NCI-H345 (cell line): ENCODE measurements at places on chromosomes 6 and 20.

GRCh38 chr6:20182926-20183521 is 29.2 kb downstream of the MBOAT1 start:
- peak; percentile 78 for DNase-seq

DNA sequence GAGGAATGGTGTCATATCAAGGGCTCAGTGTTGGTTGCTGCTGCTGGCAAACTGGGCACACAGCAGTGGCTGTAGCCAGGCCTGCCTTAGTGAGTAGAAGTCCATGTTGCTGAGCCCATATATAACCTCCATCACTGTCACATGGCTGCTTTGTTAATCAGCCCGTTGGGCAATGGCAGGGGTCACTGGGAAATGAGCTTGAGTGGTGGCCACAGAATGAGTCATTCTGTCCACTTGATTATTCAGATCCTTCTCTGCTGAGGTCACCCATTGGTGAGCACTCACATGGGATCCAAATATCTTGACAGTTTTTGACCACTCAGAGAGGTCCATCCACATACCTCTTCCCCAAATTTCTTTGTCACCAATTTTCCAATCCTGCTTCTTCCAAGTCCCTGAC is 898.9 kb upstream of the EYS start:
- DNase-seq: no peak

- DNase-seq: peak; percentile 74
Measured at GRCh38 chr6:91683240-91683639, 1096.4 kb upstream of the MAP3K7 start.

DNA sequence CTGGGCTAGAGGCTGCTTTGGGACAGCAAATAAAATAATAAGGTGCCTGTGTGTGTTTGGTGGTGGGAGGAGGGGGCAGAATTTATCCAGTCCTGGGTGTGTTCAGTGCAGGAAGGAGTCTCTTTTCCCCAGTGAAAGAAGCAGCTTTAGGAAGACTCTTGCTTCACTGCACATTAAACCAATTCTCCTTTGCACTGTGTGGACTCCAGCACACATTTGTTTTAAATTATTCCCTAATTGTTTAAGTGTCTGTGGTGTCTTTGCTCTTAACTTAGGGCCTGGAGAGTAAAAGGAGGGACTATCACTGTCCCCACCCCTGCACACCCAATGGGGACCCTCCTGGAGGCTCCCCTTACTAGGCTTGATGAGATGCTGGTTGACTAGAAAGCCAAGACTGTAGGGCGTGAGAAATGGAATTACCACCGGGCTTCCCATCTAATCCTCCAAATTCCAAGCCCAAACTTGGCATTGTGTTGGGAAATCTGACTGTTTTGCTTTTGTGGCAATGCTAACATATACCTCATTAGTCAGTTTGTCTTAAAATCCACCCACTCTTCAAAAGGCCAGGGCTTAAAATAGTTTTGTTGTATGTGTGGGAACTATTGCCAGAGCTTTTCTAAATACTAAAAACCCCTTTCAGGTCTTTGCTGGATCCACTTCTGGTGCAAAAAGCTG is 13.5 kb upstream of the DAAM2 start:
- no peak for DNase-seq

DNA sequence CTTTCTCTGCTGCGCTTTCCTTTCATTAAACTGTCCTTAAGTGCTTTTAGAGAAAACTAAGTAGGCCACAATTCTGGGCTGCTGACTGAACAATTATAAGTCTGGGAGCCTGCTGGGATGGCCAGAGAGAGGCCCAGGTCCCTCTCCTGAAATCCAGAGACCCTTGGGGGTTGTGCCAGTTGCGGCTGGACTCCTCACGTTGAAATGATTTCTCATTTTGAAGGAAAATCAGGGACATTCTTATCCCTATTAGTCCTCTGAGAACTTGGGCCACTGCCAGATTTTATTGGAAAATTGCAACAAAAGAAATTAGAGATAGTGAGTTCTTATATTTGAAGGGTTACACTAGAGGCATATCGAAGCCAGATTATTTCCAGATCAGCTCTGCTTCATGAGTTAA is 145.1 kb downstream of the CLIC5 start:
- no peak for DNase-seq

GRCh38 chr6:28586324-28586723 is 60.6 kb downstream of the GPX5 start:
- no peak for DNase-seq

DNA sequence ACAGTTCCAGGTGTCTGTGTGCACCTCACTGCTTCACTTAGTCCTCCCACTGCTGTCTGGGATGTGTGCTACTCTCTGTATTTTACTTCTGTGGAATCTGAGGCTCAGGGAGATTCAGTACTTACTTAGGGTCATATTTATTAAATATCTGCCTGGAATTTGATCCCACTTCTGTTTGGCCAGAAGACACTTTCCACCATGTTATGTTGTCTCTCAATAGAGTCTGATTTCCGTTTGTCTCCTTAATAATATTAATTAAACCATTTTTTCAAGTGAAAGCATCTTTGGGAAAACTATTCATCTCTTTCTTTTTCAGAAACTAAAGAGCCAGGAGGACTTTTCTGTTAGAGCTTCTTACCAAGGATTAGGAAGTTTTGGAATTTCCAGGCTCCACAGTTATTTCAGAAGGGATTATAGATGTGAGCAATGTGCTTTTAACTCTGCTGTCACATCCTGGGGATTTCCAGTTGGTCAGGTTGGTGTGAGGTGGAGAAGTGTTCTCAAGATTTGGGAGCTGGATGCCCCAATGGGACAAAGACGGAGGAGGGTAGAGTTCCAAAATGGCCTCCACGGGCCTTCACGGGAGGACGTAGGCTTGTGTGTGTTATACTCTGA is 156.8 kb upstream of the RALGAPA2 start:
- no peak for DNase-seq

- no peak for DNase-seq
Measured at GRCh38 chr20:47285189-47285588, 71.3 kb downstream of the ZMYND8 start.

DNA sequence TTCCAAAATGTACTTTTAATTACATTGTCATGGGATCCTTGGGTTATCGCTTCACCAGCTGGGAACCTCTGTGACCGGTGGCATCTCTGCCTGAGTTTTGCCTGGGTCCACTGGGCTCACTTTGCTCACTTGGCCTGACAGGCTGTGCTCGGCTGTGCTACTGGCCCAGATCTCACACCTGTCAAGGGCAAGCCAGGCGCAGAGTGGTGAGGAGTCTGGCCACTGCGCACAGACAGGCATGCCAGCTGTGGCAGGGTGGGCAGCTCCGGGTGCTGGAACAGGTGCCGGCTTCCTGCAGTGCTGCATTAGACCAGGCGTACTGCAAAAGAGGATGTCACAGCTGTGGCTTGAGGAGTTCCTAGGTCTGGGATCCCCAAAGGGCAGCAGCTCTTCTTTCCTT is 489.8 kb downstream of the TENT5A start:
- no peak for DNase-seq

- DNase-seq: no peak
Measured at GRCh38 chr6:53496797-53497375, 48.0 kb downstream of the GCLC start.

GRCh38 chr20:59749301-59749700 is 145.0 kb downstream of the PHACTR3 start:
- DNase-seq: no peak

DNA sequence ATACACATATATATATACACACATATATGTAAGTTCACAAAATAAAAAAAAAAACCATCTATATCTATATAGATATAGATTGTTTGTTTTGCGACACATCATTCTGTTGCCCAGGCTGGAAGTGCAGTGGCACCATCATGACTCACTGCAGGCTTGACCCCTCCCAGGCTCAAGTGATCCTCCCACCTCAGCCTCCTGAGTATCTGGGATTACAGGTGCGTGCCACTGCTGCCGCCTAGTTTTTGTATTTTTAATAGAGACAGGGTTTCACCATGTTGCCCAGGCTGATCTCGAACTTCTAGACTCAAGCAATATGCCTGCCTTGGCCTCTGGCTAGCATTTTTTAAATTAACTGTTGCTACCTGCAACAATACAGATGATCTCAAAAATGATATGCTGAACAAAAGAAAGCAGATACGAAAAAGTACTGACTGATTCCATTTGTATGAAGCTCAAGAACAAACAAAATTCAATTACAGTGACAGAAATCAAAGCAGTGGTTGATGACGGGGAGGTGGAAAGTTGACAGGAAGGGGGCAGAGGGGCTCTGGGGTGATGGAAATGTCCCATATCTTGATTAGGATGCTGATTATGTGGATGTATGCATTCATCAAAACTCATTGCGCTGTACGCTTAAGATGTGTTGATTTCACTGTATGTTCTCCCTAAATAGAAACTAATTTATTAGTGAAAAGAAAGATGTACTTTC is 49.6 kb downstream of the ATXN1 start:
- DNase-seq: no peak

DNA sequence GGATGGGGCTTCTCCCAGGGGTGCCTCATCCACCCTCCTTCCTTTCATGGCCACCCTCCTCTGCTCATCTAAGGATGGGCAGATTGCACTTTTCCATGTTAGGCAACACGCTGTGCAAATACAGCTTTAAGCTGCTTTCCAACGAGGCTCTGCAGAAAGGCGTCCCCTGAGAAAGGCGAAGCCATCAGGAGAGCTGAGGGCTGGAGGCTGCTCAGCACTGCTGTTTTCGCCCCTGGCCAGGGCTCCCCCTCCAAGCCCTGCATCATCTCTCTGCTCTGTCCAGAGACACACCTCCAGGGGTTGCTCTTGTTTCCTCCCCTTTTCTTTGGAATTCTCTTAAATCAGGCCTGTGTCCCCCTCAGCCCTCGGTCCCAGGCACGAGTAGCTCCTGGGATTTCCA is 526.1 kb downstream of the CDH26 start:
- no peak for DNase-seq

GRCh38 chr6:108560463-108561308 is at the start of gene FOXO3:
FOXO3 (plus strand) TSS chr6:108560917; CDS start chr6:108561209, 292 bp downstream.
- peak; percentile 36 for DNase-seq

GRCh38 chr20:56423211-56423610 is 11.2 kb downstream of the CASS4 start:
- DNase-seq: no peak

DNA sequence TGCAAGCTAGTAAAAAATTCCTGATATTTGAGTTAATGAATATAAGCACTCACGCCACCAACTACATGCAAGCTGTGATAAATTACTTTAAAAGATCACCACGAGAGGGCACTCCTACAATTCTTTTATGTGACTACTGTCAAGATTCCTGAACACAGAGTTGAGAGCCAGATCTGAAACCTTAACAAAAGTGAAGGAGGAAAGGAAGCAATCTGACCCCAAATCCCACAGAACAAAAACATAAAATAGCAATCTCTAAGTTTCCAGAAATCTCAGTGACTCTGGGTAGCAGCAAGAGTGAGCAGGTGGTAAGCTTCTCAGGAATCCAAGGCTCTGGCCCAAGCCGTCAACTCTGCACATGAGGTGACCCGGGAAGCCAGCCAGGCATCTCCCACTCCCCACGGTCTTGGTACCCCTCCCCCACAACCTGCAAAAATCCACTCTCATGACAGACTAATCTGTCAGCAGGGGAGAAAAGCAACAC is 55.1 kb downstream of the STAU1 start:
- peak; percentile 15 for DNase-seq

GRCh38 chr20:8740265-8740664 is 328.6 kb upstream of the PLCB4 start:
- DNase-seq: no peak

- no peak for DNase-seq
Measured at GRCh38 chr6:118710616-118711015, 59.2 kb upstream of the CEP85L start.

DNA sequence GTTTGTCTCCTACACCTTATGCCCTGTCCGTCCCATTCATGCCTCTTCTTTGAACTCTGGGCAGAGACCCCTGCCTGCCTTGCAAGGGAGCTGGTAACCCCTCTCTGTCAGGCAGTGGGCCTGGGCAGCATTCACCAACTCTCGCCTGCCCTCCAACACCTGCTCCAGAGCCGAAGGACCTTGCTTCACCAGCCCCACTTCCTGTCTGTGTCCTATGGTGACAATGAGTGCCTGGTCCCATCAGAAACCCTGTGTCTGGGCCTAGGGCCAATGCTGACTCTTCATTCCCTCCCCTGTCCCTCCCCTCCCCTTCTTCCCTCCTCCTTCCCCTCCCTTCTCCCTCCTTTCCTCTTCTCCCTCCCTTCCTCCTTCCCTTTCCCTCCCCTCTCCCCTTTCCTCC is 22.8 kb upstream of the PCMTD2 start:
- DNase-seq: peak; percentile 83

GRCh38 chr6:109478841-109479624 is 4.0 kb downstream of the ZBTB24 start:
- DNase-seq: no peak

- DNase-seq: no peak
Measured at GRCh38 chr20:47791084-47791599, 5.9 kb upstream of the SULF2 start.

- DNase-seq: no peak
Measured at GRCh38 chr6:14026831-14027539, 90.6 kb upstream of the CD83 start.

- DNase-seq: no peak
Measured at GRCh38 chr6:118784641-118785164, 109.2 kb upstream of the ASF1A start.

DNA sequence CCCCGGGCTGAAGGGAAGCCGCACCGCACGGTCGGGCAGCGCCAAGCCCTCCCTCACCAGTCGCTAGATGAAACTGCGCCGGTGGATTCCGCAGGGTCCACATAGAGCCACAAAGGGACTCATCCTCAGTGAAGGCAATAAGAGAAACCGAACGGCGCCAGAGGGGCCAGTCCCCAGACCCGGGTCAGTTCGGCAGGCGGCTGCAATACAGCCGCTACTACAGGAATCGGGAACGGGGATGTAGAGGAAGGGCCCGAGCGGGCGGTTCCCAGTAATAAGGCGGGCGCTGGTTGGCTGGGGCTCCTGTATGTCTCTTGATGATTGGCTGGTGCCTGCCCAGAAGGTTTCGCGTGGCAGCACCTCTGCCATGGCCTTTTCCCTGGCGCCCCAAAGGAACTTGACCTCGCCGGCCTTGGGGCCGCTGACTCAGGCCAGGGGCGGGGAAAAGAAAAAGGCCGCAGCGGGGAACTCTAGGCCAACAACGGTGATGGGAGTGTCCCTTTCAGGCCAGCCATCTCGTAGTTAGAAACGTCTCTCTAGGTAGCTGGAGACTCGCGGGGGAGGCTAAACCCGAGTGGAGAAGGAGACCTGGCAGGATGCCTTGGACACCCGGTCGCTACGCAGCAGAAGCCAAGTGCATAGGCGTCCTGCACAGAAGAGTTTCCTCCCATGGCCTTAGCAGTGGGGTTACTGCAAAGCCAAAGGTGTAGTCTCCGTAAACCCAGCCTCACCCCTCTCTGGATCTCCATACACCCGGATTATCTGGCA is at the start of gene IBTK:
IBTK (minus strand) TSS at position 240 of the 768 bp plus-strand sequence. CDS start 7,258 bp downstream, outside the sequence.
- DNase-seq: peak; percentile 89

GRCh38 chr20:906001-906520 is 10.1 kb downstream of the ANGPT4 start:
- no peak for DNase-seq

- DNase-seq: no peak
Measured at GRCh38 chr6:17899491-17899890, 87.9 kb downstream of the KIF13A start.

DNA sequence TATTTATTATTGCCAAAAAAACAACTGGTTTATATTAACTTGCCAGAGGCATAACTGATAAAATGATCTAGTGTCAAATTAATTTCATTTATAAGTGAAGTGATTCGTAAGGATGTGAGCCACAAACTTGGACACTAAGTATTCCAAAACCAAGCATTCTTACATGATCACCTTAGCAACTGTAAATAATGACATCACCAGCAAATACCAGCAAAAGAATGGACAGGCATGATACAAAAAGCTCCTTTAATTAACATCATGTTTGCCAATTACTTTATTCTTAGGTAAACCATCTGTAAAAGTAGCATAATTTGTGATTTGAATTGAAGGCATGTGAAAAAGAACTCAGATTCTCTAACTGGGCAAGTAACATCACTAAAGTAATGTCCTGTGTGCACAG is 17.2 kb upstream of the FNDC1 start:
- DNase-seq: no peak
